Fibroblast of skin of scalp (primary cell): ENCODE measurements at places on chromosomes 11 and 22.

DNA sequence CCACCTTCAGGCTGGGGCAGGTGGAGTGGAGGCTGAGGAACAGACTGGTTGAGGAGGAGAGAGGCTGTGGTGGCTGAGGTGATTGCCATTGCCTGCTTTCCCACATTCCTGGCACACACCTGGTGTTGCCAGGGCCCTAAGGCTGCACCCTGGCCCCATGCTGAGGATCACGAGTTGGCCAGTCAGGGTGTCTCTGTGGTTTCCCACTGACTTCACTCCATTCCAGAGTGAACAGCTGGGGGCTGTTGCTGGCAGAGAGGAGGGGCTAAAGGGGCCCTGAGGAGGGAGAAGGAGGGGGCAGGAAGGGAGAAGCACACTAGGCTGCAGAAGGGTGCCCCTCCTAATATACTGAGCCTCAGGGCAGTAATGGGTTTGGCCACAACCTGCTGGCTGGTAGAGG lies 1.8 kb downstream of the TMEM86A start:
- no peak for DNase-seq

- no peak for DNase-seq
Measured at GRCh38 chr11:129230006-129230405, 37.9 kb upstream of the ARHGAP32 start.

DNA sequence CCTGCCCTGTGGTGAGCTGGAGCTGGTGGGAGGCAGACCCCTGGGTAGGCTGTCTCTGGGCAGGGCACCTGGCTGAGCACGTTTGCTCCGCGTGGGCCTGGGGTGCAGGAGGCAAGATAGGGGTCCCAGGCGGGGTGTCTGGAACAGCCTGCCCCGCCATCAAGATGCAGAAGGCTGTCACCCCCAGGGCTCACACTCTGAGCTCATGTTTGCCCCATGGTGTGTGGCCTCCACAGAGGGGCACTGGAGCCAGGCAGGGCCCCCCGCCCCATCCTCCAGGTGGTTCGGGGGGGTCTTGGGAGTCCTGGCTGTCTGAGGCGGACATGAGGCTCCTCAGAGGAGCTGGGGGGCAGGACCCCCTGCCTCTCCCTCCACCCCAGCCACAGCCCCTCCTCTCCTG lies 28.9 kb upstream of the CARS1 start:
- no peak for DNase-seq

DNA sequence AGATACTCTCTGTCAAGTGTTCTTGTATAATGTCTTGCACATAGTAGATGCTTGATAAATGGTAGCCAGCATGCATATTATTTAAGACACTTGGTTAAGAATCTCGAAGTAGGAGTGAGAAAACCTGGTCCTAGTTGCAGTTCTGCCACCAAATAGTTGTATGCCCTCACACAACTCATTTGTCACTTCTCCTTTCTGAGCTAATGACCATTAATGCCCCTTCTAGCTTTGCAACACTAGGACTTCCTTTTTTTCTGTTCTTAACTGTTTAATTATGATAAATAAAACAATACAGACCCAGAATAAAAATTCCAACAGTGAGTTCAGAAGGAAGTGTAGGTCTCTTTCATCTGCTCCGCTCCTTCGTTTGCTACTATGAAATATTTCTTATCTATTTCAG lies 453.6 kb downstream of the TMEM135 start:
- DNase-seq, result no peak

GRCh38 chr22:43222262-43222661 lies 35.3 kb upstream of the TTLL12 start:
- no peak for DNase-seq

- no peak for DNase-seq
Measured at GRCh38 chr11:9701799-9702198, 37.9 kb downstream of the SWAP70 start.

DNA sequence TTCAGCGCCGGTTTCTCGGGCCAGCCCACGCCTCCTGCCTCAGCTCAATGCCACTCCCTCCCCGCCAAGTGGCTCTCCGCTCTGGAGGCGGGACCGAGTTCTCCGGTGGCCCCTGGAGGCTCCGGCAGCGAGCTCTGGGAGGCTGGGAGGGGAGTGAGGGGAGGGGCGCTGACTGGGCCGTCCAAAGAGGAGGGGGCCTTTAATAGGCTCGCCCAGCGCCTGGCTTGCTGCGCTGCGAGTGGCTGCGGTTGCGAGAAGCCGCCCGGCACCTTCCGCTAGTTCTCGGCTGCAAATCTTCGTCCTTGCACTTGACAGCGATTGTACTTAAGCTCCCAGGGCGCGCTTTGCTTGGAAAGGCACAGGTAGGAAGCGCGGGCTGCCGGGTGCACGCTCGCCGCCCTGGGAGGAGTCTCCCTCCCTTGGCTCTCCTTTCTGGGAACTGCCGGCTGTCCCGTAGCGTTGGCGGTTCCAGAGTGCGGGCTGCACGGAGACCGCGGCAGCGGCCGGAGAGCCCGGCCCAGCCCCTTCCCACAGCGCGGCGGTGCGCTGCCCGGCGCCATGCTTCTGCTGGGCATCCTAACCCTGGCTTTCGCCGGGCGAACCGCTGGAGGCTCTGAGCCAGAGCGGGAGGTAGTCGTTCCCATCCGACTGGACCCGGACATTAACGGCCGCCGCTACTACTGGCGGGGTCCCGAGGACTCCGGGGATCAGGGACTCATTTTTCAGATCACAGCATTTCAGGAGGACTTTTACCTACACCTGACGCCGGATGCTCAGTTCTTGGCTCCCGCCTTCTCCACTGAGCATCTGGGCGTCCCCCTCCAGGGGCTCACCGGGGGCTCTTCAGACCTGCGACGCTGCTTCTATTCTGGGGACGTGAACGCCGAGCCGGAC lies at the start of gene ADAMTS15:
ADAMTS15 (plus strand) TSS at position 230 of the 894 bp plus-strand sequence; CDS start at position 559, 329 bp downstream.
- peak; percentile 76 for DNase-seq

DNA sequence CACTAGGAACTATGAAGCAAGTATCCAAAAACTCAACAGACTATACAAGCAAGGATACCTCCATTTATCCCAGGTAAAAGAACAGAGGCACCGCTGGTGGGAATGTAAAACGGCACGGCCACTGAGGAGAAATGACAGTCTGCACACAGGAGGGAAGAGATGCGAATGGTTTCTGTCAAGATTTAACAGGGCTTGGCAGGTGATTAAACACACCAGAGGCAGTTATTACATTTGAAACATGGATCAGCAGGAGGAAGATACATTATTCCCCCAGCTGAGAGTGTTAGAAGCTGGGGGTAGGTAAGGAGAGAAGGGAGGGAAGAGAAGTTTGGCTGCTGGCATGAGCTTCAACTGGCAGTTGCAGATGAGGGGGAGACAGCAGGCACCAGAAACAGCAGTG lies 30.2 kb downstream of the ATP6V1E1 start:
- no peak for DNase-seq

DNA sequence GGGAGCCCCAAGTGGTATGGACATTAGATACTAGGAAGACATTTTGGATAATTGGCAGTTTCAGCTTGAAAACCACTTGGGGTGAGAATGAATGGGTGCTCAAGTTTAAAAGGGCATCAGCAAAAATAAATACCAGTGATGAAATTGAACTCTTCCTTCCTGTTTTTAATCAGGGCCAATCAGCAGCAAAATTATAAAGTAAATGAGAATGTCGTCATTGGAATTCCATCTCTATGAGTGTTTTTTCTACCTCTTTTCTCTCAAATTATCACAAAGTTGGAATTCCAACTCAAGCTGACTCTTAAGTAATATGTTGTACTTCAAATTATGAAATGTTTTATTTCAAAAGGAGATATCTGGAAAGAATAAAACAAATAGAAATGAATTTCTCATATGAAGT lies 730.6 kb downstream of the METTL15 start:
- DNase-seq, result peak; percentile 36
